ENCODE measurements at places on chromosomes 12 and 14.

DNA sequence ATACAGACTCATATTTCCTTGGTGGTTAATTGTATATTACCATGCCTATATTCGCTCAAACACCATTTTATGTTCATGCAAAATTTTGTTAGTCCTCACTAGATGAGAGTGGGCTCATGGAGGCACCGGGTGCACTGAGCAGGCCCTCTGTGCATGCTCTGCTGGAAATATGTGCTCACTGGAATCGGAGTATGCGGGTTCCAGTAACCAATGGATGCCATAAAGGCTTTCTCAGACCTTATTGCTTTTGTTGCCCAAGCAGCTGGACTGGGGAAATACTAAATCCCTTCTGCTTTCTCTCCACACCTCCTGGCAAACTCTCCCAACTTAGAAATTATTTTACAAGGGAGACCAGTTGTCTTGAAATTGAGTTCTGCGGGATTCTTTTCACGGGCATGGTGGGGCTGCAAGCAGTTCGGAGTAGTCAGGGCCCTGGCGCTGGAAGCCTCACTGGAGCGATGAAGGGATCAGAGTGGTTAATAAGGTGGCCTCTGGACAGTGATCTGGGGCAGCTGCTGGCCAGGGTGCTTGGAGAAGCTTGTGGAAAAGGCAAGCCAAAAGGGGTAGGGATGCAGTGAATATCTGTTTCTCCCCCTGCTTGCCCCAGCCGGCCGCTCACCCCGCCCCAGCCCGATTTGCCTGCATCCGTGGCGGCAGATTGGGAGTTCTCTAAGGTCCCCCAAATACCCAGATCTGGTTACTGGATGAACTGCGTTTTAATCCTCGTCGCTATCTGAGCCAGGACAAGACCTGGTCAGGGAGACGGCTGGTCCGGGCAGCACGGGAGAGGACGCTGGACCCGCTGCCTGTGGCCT, 7.4 kb upstream of the HOXC6 start:
- no peak for DNase-seq

- no peak for DNase-seq
Measured at GRCh38 chr12:105332925-105333324, 2.4 kb downstream of the C12orf75 start.

GRCh38 chr12:7293670-7294069, 10.2 kb upstream of the ACSM4 start:
- peak; percentile 45 for DNase-seq

DNA sequence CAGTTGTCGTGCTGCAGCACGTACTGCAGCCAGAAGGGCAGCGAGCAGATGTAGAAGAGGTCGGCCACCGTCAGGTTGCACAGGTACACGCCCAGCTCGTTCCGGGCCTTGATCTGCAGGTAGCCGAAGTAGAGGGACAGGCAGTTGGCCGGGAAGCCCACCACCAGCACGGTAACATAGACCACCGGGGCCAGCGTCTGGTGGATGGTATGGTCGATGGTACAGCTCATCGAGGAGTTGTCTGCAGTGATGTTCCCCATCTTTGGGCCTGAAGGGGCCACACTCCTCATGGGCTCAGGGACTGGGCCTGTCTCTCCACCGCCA, 9.8 kb downstream of the GPR68 start:
- DNase-seq: no peak

All from CMK (cell line).